ENCODE measurements at places on chromosomes 13 and 19. TPM values are rescaled to one million over a fixed set of nuclear protein-coding genes. Genes with fewer than 3 reads are reported as not detected.

GRCh38 chr13:99980201-99980823 is 1.3 kb upstream of the ZIC2 start:
- peak; percentile 75 for DNase-seq

DNA sequence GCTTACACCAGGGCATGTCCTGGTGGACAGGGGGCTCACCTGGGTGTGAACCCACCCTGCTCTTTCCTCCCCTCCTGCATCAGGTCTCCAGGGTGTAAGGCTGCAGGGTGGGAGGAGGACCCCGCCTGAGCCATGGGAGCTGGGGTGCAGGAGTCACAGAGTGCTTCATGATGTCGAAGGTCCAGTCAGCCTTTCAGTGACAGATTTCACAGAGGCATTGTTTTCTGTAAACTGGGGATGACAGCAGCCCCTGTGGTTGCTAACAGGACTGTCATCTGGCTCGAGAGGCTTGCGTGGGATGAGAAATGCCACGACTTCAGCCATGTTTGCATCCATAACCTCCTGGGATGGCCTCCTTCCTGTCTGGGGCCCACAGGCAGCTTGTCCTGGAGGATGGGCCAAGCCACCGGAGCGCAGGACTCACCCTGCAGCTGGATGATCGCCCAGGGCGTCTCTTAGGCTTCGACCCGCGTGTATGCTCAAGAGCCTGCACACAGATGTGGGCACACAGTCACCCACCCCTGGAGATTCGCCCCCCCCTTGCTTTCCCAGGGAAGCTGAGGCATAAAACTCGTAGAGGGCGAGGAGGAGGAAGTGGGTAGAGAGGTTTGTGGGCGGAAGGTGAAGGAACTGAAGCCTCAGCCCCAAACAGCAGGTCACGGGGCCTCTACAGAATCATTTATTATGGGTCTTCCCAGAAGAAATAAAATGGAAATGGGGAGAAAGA is 4.9 kb downstream of the NANOS3 start:
- DNase-seq = no peak

DNA sequence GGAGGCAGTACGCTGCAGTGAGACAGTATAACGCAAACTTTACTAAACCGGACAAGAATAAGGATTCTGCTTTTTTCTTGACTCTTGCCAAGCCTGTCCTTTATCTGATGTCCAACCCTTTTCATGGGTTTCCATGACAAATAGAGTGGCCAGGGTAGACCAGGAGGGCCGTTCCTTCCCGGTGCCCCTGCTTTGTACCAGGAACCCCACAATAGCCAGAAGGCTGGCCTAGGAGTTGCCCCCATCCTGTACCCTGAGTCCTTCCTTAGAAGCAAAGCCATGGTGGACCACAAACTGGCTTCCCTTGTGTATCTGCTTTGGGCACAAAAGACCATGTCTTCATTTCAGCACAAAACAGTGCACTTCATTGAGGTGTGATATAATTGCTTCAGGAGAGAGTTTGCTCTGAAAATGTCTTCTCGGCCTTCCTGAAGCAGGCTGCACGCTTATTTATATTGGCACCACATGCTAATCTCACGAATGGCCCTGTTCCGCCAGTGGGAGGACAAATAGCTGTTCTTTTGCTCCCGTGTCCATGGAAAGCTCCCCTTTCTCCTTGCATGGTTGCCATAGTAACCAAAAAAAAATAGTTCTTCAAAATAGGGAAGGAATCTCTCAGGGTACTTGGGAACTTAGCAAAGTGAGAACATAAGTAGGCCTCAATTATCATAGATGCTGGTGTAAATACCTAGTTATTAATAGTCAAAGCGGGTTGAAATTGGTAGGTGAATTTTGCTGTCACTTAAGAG is 222.1 kb downstream of the ZIC5 start:
- DNase-seq = no peak

DNA sequence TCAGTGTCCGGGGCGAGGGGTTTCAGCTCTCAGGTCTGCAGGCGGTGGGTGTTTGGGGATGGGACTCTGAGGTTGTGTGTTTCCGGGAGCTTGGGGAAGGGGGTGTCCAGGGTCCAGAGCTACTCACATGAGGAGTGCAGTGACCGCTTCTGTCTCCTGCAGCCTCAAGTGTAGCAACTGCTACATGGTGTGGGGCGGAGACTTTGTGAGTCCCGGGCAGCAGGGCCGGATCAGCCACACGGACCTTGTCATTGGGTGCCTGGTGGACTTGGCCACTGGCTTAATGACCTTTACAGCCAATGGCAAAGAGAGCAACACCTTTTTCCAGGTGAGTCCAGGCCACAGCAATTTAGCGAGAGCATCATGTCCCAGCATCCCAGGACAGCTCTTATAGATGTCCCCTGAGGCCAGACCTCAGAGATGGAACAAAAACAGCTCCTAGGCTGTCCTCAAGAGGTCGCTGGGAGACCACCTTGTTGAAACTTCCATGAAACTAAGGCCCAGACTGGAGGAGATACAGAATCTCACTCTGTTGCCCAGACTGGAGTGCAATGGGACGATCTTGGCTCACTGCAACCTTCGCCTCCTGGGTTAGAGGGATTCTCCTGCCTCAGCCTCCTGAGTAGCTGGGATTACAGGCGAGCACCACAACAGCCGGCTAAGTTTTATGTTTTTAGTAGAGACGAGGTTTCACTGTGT is 44.9 kb downstream of the RYR1 start:
- peak; percentile 38 for DNase-seq

DNA sequence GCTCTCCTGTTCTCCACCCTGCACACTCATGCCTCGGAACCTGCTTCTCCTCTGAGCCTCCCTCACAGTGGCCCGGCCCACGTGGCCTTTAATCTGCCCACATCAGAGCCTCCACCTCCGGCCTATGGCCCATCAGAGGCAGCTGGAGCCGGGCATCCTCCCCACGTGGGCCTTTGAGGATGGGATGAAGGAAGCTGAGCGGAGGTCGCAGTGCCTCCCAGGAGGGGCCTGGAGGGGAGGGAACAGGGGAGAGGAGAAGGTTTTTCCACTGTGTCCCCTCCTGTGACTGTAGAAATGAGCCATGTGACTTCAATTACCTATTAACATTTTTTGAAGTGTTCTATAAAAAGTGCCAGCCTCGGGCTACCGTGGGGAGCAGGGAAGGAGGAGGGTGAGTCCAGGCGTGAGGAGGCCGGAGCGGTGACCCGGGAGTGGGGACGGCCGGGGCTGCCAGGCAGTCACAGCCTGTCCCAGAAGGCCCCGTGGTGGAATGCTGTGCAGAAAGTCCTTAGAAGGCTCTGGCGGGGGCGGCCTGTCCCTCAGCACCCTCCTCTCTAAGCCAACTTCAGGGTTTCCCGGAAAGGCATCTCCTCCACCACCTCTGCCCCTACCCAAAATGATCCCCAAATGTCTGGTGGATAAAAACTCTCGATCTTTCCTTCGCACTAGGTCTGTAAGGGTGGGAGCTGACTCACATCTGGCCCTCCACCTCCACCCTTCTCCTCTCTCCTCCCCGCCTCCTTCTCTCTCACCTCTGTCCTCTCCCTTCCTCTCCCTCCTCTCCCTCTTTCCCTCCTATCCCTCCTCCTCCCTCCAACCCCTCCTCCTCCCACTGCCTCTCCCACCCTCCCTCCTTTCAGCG is 24.8 kb upstream of the SLC1A5 start:
- DNase-seq = no peak

DNA sequence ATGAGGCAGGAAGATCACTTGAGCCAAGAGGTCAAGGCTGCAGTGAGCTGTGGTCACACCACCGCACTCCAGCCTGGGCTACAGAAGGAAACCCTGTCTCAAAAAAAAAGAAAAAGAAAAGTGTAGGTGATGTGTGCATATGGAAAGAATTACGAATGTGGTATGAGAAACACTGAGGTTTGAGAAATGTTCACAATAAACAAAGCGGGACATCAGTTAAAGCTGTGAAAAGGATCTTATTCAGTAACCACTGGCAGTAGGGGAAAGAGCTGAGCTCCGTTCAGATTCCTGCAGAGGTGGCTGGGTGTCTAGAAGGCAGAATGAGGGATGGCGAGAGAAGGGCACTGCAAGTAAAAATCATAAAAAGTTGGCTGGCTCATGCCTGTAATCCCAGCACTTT is 4.1 kb upstream of the IGSF23 start:
- no peak for DNase-seq

DNA sequence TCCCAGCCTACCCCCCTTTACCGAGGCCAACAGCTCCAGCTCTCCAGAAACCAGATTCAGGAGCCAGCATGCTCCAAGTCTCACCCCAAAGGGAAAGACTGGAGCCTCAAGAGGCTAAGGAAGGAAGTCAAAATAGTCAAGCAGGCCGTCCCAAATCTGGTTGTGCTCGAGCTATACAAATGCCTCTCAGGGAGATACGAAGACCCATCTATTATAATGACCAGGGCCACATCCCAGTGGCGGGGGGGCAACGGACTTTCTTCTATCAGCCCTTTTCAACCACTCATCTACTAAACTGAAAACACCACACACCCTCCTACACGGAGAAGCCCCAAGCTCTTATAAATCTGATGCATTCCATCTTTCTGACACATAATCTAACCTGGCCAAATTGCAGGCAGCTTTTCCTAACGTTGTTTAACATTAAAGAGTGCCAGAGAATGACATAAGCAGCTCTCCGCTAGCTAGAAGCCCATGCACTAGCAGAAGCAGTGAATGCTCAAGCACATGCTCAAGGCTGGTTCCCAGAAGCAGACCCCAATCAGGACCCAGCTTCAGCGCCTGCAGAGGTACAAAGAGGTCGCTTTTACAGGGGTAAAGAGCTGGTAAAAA is 104.6 kb upstream of the ZNF98 start:
- no peak for DNase-seq

CAPNS1 gene
- 396 TPM for total RNA-seq

DOCK6 gene
- 46.0 TPM for total RNA-seq
